Foreskin fibroblast (primary cell): ENCODE measurements at places on chromosomes 3 and 15.

GRCh38 chr3:184584464-184584891 lies 22.9 kb downstream of the EPHB3 start:
- DNase-seq, result no peak

DNA sequence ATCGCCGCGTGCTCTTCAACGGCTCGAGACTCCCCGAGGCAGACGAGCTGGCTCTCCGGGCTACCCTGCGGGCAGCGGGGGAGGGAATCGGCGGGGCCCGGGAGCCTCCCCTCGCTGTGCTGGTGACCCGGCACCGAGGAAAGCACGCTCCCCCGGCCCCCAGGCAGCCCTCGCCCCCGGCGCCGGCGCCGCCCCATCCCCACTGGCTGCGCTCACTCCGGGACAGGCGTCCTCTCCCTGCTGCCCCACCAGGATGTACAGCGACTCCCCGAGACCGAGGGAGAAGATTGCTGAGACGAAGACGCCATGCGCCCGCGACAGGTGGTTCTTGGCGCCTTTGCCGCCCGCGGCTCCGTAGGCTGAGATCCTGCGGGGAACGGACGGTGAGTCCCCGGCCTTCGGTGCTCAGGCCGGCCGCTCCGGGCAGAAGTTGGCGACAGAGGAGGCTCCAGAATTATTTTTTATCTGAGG lies 1.7 kb downstream of the LTK start:
- no peak for DNase-seq

DNA sequence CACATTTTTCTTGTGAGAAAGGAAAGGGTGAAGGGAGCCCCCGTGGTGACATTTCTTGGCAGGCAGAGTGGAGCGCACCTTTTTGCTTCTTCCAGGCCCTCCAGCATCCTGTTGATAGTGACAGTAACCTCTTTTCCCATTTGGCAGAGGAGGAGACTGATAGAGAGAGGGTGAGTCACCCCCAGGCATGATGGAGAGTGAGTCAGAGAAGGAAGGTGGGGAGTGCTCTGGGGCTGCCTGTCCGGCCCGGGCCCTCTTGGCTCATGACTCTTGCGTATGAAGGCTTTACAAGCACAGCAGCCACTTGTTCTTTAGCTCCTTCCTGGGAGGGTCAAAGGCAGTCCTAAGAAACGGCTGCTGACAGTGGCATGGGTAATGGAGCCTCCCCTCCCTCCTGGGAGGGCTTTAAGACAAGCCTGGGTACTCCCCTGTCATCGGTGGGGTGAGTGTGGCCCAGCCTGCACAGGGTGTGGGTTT lies 16.0 kb downstream of the ANKRD63 start:
- peak; percentile 96 for DNase-seq

GRCh38 chr15:79437275-79438000 lies 5.3 kb downstream of the MINAR1 start:
- DNase-seq, result no peak

GRCh38 chr3:161337311-161337710 lies 34.0 kb downstream of the SPTSSB start:
- no peak for DNase-seq

DNA sequence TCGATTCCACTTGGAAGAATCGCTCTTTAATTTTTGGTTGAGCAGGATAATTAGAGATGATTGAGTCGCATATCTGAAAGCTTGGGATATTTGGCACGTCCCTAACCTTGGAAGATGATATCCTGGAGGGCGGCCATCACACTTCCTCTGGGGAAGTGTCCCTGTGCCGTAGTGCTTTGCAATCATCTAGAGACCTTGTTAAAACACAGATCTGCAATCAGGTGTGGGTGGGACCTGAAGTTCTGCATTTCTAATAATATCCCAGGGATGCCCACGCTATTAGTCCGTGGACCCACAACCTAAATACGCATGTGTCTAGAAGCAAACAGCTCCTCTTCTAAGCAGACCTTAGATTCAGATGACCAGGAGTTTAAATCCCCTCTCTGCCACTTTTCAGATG lies 20.5 kb downstream of the MYO1E start:
- no peak for DNase-seq

DNA sequence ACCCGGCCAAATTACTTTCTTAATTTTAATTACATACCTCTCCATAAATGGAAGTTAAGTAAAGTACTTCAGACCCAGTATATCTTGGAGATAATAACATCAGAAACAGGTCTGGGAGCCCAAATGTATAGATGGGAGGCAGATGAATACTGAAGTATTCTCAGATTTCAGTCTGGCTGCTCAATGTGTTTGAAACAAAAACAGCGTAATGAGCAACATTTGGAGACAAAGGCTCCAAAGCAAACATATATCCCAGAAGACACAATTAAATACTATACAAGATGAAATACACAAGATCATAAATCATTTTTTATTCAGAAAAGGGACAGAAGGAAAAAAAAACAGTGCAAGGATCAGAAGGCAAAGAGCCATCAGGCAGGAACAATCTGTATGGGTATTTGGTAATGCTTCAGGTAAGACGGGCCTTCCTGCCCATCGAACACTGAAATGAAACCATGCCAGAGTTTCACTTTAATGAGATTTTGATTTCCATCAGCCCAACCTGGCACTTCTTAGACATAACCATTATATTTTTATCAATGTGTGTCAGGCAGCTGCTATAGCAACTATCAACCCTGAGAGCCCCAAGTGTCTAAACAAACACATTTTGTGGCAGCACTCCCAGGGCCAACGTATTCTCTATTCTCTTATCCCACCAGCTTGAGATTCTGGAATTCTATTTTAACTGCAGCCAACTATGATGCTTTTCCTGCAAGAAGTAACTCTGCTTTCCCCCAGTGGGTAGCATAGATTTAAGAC lies 210.8 kb downstream of the STT3B start:
- DNase-seq, result no peak

- DNase-seq, result no peak
These were observed 45.6 kb downstream of the KNL1 start for GRCh38 chr15:40639677-40640076.
